Breast epithelium (tissue), 4 donors: ENCODE measurements at places on chromosomes 5 and 9. TPM values are rescaled to one million over a fixed set of nuclear protein-coding genes. Genes with fewer than 3 reads are reported as not detected.

DNA sequence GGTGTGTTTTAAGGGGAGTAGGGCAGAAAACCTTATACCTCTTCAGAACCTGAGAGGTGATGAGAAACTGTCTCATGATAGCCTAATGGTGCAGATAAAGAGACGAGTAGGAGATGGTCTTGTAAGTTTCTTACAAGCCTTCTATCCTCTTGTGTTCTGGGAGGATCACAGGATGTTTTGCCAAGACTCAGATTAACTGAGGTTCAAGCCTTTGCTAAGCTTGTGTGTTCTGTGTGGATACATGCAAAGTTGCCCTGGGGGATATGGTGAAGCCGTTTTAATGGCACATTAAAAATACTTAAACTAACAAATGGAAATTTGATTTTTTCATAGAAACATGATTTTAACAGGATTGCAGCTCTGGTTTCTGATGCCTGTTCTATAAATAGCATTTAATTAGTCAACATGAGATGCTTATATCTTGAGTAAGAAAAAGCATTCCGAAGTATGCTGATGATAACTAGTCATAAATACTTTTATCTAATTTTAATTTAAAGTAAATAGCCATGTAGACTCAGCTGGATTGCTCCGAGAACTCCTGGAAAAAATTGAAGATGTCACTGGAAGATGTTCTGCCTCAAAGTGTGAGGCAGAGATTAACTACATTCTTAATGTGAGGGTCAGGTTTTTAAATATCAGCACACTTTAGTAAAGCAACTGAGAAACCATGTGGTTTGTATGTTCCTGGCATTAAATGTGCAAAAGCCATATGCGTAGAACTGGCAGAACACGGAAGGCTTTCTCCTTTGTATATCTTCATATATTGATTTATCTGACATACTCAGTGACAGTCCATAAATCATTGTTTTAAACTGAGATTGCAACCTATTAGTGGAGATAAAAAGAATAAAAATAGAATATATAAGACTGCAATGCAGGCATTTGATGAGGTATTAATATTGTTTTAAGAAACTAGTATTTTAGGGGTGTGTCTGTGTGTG, 53.7 kb downstream of the IPO11 start:
- no peaks in the 10 kb centered on the region for H3K4me1 ChIP-seq
- no peaks in the 10 kb centered on the region for H3K36me3 ChIP-seq
- no peaks in the 10 kb centered on the region for H3K27me3 ChIP-seq
- no peak overlapping the region for H3K4me3 ChIP-seq
- no peak for DNase-seq

GRCh38 chr9:30846651-30847050, 1537.8 kb upstream of the ACO1 start:
- H3K27me3 ChIP-seq: no peaks in the 10 kb centered on the region
- H3K36me3 ChIP-seq: no peaks in the 10 kb centered on the region
- no peaks in the 10 kb centered on the region for H3K4me1 ChIP-seq

DNA sequence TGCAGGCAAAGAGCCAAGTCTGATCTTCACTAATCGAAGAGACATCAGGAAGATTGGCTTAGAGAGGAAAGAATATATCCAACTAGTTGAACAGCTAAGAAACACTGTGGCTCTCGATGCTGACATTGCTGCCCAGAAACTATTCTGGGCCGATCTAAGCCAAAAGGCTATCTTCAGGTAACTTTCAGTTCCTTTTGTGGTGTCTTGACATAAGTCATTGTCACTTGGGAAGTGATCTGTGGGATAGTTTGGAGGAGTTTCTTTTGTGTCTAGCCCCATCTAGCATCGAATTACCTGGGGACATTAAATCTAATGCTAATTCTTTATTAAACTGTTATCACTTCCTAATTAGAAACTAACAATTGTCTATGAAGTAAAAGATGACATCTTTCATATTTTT, 24.0 kb downstream of the VLDLR start:
- no peak for DNase-seq
- no peaks in the 10 kb centered on the region for H3K27me3 ChIP-seq
- H3K4me1 ChIP-seq: no peaks in the 10 kb centered on the region
- H3K27ac ChIP-seq: no peak overlapping the region
- peaks cover 3% of the 10 kb centered on the region for H3K36me3 ChIP-seq

DNA sequence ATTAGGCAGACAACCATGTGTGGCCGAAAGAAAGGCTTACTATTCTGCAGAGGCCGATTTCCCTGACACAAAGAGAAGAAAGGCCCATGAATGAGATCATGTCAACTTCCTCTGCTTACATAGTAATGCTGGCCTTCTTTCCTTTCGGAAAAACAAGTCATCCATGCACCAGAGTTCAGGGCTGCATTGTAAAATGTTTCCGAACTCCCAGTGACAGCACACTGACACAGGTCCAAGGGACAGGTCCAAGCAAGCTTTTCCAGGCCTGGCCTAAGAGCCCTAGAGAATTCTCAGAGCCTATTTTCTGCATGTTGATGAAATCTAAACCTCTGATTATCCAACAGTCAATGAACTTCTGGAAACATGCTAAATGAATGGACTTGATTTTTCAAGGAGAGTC, 140.9 kb downstream of the ZNF608 start:
- no peaks in the 10 kb centered on the region for H3K4me1 ChIP-seq
- H3K27me3 ChIP-seq: no peaks in the 10 kb centered on the region
- H3K4me3 ChIP-seq: no peak overlapping the region
- DNase-seq: no peak
- no peak overlapping the region for H3K27ac ChIP-seq

The ARL14EPL gene
- total RNA-seq: not detected

DNA sequence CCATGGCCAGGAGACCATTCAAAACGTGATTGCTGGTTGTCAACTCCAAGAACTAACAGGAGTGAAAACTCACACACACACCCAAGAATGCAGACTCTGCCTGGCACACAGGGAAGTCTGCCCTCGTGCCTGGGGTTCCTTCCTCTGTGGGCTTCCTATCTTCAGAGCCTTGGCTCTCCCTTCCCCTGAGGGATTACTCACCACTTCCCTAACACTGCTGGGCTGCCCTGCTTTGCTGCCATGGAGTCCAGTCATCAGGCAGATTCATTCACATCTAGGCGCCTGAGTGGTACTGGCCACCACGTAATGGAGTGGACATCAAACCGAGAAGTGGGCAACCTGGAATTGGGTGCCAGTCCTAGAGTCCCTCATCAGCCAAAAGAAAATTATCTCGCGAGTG, 76.4 kb upstream of the PRSS3 start:
- no peaks in the 10 kb centered on the region for H3K27me3 ChIP-seq
- no peaks in the 10 kb centered on the region for H3K4me1 ChIP-seq
- H3K36me3 ChIP-seq: no peaks in the 10 kb centered on the region
- H3K4me3 ChIP-seq: no peak overlapping the region
- no peak for DNase-seq
- H3K27ac ChIP-seq: no peak overlapping the region

DNA sequence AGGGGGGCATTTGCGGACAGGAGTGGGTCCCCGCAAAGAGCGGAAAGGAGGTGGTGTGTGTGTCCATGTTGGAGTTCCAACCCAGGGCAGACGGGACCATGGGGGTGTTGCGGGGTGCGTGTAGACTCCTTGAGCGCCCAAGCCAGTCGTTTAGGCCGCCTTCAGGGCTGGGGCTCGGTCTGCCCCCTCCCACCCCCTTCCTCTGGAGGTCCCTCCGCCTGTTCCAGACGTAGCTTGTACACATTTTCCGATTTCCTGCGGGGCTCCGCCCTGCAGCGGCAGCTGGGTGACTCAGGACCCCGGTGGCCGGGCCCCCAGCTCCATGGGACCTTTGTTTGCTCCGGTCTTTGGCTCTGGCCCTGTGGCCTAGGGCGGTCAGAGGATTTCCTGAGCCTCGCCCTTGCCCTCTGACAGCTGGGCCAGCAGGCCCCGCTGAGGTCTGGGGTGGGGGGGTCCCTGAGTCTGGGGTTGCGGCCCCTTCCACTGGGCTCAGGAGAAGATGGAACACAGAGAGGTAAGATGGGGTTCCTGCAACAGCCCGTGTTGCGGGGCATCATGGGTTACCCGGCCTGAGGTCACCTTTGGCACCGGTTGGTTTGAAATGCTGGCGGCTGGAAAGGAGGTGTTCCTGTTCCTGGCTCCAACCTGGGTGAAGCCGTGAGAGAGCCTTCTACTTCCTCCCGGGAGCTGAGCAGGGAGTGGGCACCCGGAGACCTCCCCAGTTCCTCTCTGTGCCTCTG, 1.5 kb downstream of the PKN3 start:
- no peaks in the 10 kb centered on the region for H3K27me3 ChIP-seq
- H3K27ac ChIP-seq: peak overlapping the region; percentile 83
- no peak for DNase-seq
- peak overlapping the region; percentile 80 for H3K4me3 ChIP-seq

GRCh38 chr5:78655746-78656290, 7.2 kb upstream of the LHFPL2 start:
- H3K27me3 ChIP-seq: no peaks in the 10 kb centered on the region
- H3K4me1 ChIP-seq: no peaks in the 10 kb centered on the region
- H3K36me3 ChIP-seq: no peaks in the 10 kb centered on the region
- no peak overlapping the region for H3K27ac ChIP-seq

DNA sequence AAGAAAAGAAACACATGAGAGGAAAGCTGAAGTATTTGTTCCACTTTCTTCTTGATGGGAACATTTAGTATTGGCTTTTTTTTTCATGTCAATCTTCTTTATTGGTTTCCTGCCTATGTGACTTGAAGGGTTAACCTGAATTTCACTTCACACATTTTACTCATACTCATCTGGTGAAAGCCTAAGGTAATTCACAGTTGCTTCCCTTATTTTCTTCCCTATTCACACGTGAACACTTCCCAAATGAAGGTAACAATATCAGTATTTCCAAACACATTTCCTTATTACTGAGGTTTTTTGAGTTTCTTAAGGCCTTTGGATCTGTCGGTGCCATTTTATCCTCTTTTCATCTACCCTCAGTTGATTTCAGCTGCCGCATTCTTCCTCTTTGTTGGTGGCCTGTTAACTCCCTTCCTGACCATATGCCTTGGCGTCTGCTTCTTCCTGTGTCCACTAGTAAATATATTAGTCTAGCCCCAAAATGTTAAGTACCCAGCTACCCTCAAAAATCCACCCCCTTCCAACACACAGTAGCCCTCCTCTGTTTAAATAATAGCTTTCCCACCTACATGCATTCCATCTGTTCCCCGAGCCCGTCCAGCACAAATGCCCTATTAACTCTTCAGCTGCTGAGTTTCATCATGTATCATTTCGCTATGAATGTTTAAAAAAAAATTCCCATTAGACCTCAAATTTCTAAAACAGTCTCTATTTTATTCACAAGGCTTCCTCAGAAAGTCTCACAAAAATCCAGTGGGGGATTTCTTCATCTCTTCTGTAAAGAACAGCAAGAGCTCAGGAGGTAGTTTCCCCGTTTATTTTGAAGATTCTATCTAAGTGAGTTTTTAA, 97.3 kb downstream of the USP20 start:
- no peaks in the 10 kb centered on the region for H3K36me3 ChIP-seq
- no peak overlapping the region for H3K4me3 ChIP-seq
- peak overlapping the region; percentile 52 for H3K27ac ChIP-seq
- H3K27me3 ChIP-seq: no peaks in the 10 kb centered on the region
- H3K4me1 ChIP-seq: no peaks in the 10 kb centered on the region
